ENCODE measurements at places on chromosomes 5 and 9.

DNA sequence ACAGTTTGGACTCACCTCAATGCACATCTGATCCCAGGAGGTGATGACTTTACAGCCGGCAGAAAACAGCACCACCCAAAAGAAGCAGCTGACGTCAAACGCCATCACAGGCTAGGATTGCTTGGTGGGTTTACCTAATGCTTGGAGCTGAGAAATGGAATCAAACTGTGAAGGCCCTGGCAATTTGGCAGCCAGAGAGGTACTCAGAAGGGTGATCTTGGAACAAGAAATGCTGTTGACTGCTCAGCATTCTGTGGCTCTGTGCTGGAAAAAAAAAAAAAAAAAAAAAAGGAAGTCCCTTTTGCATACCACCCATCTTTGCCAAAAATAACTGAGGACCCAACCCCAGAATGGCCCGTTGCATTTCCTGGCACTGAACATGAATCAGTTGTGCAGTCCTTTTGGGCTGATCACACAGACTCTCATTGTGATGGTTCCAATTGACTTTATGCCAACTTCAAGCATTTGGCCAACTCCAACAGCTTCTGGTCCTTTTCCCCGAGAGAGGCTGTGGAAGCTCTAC lies at the start of gene CD180:
Gene CD180, minus strand, starts transcription at position 263 of the 523 bp plus-strand sequence. Its CDS starts 158 bp downstream, at position 105.
- DNase-seq = no peak

DNA sequence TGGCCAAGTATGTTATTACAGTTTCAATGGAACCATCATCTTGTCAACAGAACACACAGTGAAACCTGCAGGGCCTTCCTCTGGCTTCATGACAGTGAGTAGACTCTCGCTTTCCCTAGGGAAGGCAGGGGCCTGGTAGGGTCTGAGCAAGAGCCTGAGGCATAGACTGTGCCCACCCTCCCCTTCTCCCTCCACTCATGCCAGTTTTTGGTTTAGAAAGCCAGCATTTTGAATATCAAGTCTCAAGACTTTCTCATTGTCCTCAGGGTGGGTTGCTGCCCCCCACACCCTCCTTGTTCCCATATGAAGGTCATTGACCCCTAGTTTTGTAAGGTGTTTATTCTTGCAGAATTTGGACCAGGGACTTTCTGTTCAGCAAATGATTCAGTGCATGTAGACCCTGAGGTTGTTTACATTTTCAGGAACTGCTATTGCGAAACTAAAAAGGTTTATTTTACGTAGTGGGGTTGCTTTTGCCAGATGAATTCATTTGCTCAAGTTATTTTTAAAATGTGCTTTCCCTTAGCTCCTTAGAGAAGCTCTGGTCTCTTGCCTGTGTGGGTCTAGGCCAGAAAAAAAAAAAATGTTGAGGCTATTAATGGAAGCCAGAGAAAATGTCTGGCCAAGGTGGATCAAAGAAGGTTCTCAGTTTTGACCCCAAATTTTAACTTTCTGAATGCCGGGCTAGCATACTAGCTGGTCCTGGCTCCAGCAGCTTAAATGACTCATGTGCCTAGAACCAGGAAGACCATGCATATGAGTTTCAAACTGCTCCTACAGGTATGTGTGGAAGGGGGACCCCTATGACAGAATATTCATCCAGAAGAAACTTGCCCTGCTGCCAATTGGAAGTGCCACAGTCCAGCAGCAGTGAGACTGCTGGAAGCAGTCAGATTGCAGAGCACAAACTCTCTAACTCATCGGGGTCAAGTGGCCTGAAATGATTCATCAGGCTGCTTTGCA lies 10.1 kb upstream of the MOB3B start:
- DNase-seq = no peak

GRCh38 chr5:82354543-82354942 lies 76.4 kb upstream of the RPS23 start:
- no peak for DNase-seq

DNA sequence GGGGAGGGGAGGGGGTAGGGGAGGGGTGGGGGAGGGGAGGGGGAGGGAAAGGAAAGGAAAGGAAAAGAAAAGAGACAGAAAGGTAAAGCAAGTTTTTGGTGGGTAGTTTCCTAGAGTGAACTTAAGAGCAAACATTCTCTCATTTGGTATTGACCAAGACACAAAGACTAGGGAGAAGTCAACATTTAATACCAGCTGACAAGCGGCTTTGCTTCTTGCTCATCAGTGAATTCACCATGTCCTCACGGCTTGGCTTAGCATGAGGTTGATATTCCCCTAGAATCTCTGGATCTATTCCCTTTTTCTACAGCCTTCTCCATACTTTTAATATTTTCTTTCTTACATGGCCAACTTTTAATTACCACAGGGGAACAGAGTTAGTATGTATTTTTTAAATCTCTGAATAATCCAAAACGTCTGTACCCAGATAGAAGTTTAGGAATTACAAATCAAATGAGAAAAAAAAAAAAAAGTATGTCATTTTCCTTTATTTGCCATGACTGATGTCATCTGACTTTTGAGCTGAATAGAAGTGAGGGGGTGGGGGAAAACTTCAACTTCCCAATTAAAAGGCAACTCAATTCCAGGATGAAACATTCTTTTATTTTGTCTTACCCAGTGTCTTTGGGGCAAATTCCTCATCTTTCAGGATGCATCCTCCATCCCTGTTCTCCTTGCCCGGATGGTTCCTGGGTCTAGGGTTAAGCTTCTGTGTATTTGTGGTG lies 40.1 kb upstream of the GLIS3 start:
- DNase-seq = no peak

DNA sequence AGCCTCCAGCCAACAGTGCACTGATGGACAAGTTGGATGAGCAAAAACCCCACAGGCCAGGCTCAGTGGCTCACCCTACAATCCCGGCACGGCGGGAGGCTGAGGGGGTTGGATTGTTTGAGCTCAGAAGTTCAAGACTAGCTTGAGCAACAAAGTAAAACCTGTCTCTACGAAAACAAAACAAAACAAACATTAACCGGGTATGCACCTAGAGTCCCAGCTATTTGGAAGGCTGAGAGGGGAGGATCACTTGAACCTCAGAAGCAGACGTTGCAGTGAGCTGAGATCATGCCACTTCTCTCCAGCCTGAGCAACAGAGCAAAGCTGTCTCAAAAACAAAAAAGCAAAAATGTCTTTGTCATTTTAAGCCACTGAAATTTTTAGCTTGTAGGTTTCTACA lies 55.1 kb upstream of the DMRT1 start:
- DNase-seq = no peak

All from CD4-positive, alpha-beta T cell treated with Interferon alpha-2 for 1 hour (primary cell).